ENCODE measurements at places on chromosomes 6 and 20. TPM values are rescaled to one million over a fixed set of nuclear protein-coding genes. Genes with fewer than 3 reads are reported as not detected.

Gene STMND1
- total RNA-seq, result not detected

Gene CRISP3
- not detected for total RNA-seq

Gene CLPSL1
- total RNA-seq, result not detected

Gene XKR7
- total RNA-seq, result not detected

Gene STX11
- 2.6 TPM for total RNA-seq

Gene FAM162B
- 31.2 TPM for total RNA-seq

Gene IER3
- total RNA-seq, result 92.7 TPM

Gene CENPQ
- 9.2 TPM for total RNA-seq

Gene MICA
- total RNA-seq, result 29.2 TPM

Gene SAMD3
- not detected for total RNA-seq

Gene SLC24A3
- 0.64 TPM for total RNA-seq

Gene CHRNA4
- not detected for total RNA-seq

Gene KCNQ2
- not detected for total RNA-seq

Gene DPPA5
- total RNA-seq, result not detected

Gene ASIP
- not detected for total RNA-seq

Gene RSPO4
- total RNA-seq, result not detected

Gene EPPIN
- total RNA-seq, result not detected

Gene FAM217A
- total RNA-seq, result not detected

Gene DOK5
- total RNA-seq, result 2.1 TPM

Gene NDUFAF4
- 21.6 TPM for total RNA-seq

Gene GPSM3
- total RNA-seq, result 17.7 TPM

Gene C6orf163
- 0.13 TPM for total RNA-seq

Gene HLA-DRA
- not detected for total RNA-seq

Gene LSM14B
- total RNA-seq, result 19.4 TPM

Gene TMC2
- total RNA-seq, result not detected
